ENCODE measurements at places on chromosomes 2 and 18.

DNA sequence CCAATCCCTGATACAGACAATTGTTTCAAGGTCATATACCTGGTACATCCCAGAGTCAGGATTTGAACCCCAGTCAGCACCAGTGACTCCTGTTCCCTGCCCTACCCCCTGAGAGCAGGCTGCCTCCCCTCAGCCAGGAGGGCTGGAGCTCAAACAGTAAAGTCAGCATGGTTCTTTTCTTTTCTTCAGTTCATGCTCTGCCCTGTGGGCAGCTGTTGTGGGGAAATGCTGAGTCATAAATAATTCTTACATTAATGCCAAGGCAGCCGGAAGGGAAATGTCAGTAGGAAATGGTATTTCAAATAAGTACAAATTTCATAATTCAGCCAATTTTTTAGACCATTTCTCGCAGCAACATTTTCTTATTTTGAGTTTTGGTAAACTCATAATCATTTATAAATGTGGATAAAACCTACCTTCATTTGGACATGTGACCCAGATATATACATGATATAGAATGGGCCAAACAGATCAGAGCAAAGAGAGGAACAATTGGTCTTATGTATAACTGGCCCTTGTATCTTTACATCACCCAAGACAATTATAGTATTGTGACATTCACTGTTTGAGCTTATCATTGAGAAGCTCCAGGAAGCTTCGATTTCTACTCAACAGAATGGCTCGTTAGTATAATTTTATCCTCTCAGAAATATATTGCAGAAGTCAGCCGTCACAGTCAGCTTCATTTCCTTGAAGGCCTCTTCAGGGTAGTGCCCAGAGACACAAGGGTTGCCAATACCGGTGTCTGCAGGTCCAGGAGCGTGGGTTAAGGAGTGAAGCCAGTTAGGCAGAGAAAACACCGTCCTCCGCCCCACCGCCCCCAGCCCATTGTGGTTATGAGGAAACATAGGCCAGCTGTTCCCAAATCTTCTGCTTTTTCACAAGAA, 28.0 kb upstream of the SCYGR1 start:
- no peak for DNase-seq

- DNase-seq = no peak
Observed at GRCh38 chr2:46410273-46411244, 68.8 kb upstream of the TMEM247 start.

DNA sequence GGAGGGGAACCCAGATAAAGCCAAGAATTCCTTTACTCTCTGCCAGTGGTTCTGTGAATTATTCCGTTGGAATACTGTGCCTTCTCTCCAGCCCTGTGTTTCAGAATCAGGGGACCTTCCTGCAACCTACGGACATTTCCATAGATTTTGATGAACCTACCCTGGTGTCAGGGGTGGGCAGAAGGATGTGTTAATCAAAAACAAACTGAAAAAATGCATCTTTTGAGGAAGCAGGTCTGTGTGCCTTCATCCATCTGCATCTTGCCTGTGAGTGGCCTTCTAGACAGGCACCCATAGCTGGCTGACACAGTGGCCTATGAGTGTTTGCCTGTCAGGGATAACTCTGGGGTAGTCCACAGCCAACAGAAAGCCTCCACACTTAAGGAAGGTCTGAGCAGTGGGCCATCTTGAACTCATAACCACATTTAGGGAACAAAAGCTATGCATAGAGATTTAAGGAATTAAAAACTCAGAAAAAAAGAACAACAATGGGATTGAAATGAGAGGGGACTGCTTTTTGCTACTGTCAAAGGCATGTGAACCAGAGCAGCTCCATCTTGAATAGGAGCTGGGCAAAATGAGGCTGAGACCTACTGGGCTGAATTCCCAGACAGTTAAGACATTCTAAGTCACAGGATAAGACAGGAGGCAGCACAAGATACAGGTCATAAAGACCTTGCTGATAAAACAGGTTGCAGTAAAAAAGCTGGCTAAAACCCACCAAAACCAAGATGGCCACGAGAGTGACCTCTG, 45.9 kb upstream of the ITGA6 start:
- no peak for DNase-seq

- DNase-seq = no peak
Observed at GRCh38 chr2:109720380-109721106, 73.6 kb upstream of the RGPD5 start.

DNA sequence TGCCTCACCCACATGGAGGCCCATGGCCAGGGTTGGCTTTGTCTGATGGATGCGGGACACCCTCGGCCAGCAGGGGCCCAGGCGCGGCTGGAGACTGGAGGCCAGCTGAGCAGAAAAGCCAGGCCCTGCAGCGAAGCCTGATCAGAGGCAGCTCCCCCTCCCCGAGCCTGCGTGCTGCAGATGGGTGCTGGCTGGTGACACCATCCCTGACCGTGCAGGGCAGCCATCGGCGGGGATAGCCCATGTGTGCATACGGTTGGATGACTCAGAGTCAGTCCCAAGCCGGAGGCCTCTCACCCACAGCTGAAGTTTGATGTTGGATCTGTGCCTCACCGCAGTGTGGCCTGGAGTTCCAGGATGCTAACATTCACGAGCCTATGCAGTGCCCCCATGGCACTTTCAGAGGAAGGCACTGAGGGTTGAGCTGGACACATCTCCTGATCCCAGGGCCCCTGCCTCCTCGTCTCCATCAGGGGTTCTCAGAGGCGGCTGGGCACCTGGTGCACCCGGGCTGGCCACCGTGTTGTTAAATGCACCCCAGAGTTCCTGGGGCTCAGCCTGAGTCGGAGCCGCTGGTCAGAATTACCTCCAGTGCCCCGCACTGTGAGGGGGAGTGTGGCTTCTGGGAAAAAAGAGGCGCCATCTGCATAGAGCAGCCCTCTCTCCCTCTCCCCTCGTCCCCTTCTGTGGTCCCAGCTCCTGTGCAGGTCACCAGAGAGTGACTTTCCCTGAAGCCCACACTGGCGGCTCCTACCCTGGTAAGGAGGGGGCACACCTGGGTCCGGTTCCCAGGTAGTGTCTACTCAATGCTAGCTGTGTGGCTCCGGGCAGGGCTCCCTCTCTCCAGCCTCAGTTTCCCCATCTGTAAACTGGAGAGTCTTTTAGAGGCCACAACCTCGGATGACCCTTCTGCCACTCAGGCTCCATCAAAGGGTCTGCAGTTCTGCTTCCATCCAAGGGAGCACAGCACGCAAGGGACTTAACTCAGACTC, 19.4 kb upstream of the KIF1A start:
- no peak for DNase-seq

DNA sequence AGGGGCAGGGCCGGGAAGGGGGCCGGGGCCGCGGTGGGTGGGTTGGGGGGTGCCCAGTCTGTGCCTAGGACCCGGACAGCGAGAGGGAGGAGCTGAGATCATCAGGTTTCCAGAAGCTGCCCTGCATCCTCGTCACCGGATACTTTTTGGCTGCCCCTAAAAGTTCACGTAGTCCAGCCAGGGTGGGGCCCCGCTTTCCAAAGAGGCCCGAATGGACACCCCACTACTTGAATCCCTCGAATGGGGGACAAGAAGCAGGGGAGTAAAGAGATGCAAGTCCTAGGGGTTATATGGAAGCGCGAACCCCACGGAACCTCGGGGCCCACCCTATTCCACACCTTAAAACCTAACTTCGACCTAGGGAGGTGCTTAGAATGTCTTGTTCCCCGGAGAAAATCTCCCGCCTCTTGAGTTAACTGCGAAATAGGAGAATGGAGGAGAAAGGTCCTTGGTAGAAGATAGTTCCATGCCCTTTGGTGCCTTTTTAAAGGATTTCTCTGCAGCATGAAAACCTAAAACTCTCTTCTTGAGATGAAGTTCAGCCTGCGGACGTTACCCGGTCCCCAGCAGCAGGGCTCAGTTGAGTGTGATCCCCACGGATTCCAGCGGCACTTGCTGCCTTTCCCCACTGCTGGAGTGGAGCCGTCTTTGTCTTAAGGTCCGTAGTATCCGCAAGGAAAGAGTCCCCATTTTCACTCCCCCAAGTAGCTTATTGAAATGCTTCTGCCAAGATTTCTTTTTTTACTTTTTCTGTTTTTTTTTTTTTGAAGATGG, 2.1 kb upstream of the RNF152 start:
- DNase-seq = no peak

GRCh38 chr18:46334868-46335281, 230.7 kb downstream of the HAUS1 start:
- no peak for DNase-seq

- DNase-seq = no peak
Observed at GRCh38 chr2:25920336-25920735, 42.0 kb upstream of the ASXL2 start.

Data from stimulated activated CD4-positive, alpha-beta T cell treated with anti-CD3 and anti-CD28 coated beads, Interleukin-1b, Interleukin-23, amount 100 ng/mL, for 24 hours (primary cell).